ENCODE measurements at places on chromosomes 5 and 9.

DNA sequence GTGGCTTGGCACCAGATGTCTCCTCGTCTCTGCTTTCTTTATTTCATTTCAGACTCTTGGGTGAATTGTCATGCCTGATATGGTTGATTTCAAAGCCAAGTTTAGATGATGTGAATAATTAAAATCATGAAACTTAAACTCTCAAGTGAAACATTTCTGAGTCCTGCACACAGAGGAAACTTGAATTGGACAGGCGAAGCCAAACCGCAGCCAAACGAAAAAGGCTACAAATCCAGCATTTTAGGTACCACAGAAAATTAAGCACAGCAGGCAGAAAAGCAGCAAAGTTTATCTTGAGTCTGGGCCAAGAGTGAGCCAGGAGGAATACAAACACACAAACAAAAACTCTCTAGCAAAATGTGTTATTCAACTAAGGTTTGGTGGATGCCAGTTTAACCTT, 659.8 kb upstream of the KLF4 start:
- no peak for DNase-seq

DNA sequence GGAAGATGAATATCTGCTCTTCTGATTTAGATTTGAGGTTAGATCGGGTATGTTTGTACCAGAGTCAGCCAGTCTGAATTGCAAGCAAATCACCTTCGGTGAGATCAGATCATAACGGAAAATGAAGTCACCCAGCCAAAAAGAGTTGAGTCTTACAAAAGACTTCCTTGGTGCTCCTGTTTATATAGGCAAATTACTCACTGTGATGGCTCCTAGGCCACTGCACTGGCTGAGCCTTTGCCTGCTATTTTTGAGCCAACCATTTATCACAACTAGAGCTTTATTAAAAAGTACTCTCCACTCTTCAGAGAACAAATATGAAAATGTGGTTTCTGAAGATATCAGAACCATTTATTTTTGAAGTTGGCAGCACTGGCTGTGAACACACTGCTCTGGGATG, 277.7 kb upstream of the PCSK5 start:
- no peak for DNase-seq

- no peak for DNase-seq
Observed at GRCh38 chr9:114774524-114774923, 31.3 kb downstream of the TNFSF15 start.

- DNase-seq: no peak
Observed at GRCh38 chr9:78620764-78621163, 323.8 kb downstream of the PSAT1 start.

GRCh38 chr5:94691949-94692348, 73.5 kb downstream of the SLF1 start:
- peak; percentile 5 for DNase-seq

- no peak for DNase-seq
Observed at GRCh38 chr5:135556620-135557019, 20.9 kb upstream of the NEUROG1 start.

DNA sequence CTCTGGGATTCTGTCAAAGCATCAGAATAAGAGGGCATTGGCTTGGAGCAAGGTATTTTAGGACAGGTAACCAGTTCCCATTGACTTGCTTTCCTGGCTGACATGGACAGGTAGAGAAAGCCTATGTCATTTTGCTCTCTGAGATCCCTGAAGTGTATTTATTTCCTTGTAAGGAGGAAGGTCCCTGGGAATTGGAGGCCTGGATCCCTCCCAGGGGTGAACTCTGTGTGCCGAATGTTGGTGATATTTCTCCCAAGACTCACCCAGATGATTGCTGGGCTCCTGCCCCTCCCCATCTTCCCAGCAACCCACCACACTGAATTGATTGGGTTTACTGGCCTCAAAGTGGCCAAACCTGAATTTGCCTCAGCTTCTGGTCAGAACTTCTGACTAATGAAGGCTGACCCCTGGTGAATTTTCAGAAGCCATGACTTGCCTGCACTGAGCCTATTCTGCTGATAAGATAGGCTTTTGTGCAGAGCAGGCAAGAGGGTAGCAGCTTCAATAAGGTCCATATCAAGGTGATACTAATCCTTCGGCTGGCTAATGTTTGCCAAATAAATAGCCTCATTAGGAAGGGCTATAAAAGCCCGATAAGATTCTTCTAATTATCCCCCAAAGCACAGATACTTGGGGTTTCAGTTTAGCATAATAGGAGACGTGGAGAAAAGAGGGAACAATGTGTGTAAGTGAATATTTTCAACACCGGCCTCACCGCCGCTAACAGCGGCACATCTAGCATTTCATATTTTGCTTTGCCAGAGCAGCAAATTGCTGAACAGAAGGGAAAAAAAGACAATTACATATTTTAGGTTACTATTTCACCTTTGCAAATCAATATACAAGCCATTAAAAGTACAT, 152.9 kb upstream of the PITX1 start:
- DNase-seq: no peak

GRCh38 chr5:39115644-39116343, 41.6 kb upstream of the RICTOR start:
- DNase-seq: no peak

GRCh38 chr9:93517331-93517730, 59.1 kb upstream of the PHF2 start:
- DNase-seq: no peak

GRCh38 chr5:142422429-142422828, 97.6 kb upstream of the SPRY4 start:
- DNase-seq: no peak

DNA sequence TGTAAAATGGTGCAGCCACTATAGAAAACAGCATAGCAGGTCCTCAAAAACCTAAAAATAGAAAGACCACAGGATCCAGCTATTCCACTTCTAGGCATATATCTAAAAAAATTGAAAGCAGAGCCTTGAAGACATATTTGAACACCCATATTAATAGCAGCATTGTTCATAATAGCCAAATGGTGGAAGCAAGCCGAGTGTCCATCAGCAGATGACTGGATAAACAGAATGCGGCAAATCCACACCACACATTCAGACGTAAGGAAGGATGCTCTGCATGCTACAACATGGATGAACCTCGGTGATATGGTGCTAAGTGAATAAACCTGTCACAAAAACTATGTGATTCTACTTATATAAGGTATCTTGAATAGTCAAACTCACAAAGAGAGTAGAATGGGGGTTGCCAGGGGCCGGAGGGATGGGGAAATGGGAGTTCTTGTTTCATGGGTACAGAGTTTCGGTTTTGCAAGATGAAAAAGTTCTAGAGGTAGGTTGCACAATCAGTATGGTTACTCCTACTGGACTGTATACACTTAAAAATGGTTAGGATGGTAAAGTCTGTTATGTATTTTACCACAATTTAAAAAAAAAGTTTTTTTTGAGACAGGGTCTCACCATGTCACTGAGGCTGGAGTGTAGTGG, 17.1 kb upstream of the HSD17B3 start:
- DNase-seq: no peak

DNA sequence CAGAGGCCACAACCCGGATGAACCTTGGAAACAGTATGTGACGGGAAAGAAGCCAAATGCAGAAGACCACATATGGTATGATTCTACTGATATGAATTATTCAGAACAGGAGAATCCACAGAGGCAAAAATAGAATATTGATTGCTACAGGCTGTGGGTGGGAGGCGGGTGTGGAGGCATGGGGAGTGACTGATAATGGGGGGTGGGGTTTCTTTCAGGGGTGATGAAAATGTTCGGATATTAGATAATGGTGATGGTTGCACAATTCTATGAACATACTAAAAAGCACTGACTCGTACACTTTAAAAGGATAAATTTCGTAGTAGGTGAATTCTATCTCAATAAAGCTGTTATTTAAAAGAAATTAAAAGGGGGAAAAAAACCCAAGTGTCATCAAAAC, 10.7 kb downstream of the IL4 start:
- no peak for DNase-seq

DNA sequence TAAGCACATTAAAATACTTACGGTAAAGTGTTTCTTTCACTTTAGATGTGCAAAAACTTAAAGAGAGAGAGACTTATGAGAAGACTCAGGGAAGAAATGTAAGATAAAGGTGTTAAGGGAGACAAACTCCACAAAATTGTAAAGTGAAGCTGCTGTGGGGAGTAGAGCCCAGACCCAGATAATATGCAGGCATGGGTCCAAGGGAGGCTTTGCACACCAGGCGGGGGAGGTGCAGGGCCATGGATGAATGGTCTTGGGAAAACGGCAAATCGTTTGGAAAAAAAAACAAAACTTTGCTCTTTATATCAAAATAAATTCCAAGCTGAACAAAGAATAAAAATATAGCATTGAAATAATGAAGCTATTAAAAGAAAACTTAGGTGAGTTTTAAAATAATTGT, 9.1 kb downstream of the SYK start:
- no peak for DNase-seq

GRCh38 chr9:3528451-3528850, 2.6 kb upstream of the RFX3 start:
- DNase-seq: no peak

- no peak for DNase-seq
Observed at GRCh38 chr9:108720191-108720642, 135.6 kb downstream of the ACTL7B start.

- DNase-seq: no peak
Observed at GRCh38 chr9:122056484-122056883, 36.6 kb downstream of the TTLL11 start.

DNA sequence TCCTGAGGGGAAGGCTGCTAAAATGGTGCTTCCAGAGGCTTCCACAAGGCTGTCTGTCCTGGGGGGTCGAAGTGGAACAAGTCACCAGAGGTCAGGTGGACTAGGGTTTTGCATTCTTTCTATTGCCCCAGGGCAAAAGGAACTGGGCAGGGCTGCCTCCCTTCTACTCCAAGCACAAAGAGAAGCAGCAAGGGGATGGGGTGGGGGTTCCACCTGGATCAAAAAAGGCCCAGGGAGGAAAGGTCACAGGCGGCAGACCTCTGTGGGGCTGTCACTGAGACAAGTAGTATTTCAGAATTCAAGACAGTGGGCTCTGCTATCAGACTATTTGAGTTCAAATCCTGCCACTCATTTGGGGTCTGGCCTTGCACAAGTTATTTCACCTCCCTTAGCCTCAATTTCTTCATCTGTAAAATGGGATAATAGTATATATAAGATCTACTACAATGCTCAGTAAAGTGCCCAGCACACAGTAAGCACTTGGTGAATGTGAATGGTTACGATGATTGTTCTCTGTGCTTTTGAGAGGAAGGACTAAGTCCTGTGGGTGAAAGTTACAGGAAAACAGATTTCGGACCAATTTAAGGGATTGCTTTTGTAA, 1.9 kb upstream of the ARSI start:
- no peak for DNase-seq

- no peak for DNase-seq
Observed at GRCh38 chr9:135780626-135781025, 78.6 kb downstream of the KCNT1 start.

DNA sequence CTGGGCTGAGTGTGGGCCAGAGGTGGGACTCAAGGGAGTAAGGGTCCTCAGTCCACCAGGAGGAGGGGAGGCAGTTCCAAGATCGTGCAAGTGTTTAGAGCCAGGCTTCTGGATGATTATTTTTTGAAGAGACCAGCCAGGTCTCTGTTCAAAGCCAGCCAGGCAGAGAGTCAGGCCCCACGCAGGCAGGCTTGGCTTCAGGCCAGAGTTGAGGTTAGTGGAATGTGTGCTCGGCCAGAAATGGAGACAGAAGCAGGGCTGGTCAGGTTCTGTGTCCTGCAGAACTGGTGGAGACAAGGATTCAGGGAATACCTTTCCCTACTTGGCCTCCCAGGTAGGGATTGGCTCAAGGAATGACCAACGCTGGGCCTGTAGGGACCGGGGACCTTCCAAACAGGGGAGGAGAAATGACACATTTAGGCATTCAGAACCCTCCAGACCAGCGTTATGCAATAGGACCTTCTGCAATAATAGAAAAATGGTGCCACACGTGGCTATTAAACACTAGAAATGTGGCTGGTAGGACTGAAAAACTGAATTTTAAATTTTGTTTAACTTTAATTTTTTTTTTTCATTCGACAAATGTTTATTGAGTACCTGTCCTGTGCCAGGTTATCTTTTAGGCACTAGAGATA, 106.2 kb downstream of the CMYA5 start:
- DNase-seq: no peak

- no peak for DNase-seq
Observed at GRCh38 chr9:82404196-82404870, 415.8 kb downstream of the SPATA31D1 start.
